RPMI7951 (cell line): ENCODE measurements at places on chromosomes 3 and 15. TPM values are rescaled to one million over a fixed set of nuclear protein-coding genes. Genes with fewer than 3 reads are reported as not detected.

DNA sequence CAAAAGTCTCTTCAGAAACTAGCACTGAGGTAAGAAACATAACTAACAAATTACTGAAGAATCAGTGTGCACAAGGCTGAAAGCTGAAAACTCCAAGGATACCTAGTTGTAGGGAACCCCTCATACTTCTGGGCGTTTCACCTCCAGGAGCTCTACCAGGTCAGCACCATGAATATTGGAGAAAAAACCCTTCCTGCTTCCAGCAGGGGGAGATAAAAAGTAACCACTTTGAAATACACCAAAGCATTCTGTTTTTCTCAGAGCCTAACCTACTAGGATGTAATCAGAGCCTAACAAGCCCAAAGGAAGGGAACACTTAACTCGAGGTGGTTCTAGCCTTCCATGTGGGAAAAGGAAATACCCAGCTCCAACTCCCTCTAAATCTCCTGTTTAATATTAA is 175.8 kb upstream of the MME start:
- DNase-seq: peak; percentile 37

- DNase-seq: no peak
Measured at GRCh38 chr3:171591070-171591469, 130.9 kb upstream of the TNIK start.

- DNase-seq: no peak
Measured at GRCh38 chr15:25930931-25931330, 67.8 kb upstream of the ATP10A start.

C3orf70 gene
- total RNA-seq: 8.2 and 8.4 TPM in 2 replicates

SNX33 gene
- 7.1 and 8.1 TPM in 2 replicates for total RNA-seq

- DNase-seq: no peak
Measured at GRCh38 chr15:75779504-75779903, 63.7 kb upstream of the UBE2Q2 start.

DNA sequence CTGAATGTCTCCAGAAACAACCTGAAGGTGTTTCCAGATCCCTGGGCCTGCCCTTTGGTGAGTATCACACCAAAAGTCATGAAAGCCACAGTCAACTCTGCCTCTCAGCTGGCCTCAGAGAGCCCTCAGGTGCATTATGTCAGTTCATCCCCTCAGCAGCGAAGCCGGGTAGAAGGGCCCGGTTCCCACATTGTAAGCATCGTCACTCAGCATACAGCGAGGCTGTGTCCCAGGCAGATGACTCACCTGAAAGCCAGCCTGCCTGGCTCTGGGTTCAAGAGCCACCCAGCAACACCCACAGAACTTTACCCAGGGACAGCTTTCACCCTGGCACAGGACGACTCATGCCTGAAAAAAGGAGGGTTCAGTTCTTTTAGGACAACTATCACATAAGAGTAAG is 91.6 kb downstream of the LRRK1 start:
- DNase-seq: no peak

DNA sequence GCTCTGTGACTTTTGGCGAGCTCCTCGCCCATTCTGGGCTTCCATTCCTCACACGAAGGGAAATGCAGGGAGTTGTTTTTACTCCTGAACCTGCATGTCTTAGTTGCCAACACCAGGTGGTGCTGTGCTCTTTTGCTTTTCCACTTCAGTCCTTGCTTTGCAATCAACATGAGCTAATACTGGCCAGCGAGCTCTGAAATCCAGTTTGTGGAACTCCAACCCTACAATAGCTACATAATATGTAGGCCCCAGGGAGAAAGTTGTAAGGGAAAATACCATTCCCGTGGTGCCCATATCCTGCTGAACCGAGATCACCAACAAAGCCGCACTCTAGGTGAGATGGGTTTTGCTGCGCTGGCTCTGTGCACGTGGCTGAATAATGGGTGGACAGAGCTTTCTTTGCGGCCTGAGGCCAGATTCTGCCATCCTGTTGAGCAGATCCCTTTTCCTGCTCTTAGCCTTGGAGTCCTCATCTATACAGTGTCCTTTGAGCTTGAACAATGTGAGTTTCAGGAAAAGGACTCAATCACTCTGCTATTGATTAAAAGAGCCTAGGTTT is 25.0 kb downstream of the LSM3 start:
- DNase-seq: peak; percentile 76

DNA sequence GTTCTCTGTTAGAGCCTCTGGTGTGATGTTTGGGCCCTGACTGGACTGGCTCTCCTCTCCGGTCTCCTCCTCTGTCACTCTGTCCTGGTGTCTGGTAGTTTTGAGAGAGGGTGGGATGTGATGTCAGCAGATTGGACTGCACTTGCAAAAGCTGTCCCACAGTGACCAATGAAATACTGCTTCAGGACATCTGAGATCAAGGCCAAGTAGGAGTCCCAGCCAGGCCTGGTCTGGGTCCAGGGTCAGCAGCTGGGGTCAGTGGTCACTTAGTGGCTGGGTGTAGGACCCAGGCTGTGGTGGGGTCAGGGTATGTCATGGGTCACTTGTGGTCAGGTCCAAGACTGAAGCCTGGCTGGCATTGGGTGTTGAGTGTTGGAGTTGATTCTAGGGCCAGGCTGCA is 20.9 kb downstream of the ALDH1L1 start:
- DNase-seq: no peak

DNA sequence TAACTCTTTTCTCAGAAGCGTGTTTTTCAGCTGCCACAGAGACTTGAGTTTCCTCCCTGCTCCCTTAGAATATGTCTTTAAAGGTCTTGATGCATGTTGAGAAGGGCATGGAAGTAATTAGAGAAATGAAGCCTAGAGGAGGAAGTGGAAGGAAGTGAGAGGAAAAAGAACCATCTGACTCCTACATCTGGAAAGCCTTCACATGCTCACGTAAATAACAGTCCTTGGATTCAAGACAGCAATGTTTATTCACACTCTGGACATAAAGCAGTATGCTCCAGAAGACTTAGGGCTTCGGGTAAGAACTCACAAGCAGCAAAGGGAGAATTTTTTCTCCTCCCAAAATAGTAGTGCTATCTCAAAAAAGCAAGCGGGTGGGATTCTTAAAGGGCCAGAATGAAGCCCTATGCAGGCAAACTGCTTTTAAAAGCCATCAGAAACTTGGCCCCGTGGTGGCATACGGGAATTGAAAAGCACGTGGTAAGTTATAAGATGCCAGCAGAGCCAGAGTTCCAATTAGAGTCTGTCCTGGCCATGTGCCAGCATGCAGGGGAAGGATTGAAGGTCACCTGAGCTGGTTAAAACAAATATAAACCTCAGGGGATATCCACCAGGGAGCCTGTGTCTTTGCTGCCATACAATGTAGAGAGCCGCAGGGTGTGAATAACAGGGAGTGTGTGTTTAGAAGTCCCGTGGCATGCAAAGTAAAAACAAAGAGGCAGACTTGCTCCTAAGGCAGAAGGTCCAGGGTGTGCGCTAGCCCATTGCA is 380.8 kb upstream of the NDN start:
- DNase-seq: no peak

ITIH1 gene
- not detected in 2 replicates for total RNA-seq

DNA sequence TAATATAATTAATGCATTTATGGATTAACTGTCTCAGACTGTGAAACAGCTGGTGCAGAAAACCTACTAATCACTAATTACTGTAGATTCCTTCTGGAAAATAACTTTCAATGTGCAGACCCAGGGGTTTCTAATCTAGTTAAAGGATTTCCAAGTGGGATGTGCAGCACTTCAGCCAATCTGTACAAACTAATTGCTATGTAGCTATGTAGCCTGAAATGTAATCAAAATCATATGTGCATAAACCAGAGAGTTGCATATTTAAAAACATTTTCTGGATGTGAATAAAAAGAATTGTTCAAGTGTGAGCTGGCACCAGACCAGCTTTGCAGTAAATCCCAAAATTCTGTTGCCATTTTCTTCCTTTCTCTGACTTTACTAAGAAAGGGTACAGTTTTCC is 127.5 kb upstream of the CD96 start:
- no peak for DNase-seq

DNA sequence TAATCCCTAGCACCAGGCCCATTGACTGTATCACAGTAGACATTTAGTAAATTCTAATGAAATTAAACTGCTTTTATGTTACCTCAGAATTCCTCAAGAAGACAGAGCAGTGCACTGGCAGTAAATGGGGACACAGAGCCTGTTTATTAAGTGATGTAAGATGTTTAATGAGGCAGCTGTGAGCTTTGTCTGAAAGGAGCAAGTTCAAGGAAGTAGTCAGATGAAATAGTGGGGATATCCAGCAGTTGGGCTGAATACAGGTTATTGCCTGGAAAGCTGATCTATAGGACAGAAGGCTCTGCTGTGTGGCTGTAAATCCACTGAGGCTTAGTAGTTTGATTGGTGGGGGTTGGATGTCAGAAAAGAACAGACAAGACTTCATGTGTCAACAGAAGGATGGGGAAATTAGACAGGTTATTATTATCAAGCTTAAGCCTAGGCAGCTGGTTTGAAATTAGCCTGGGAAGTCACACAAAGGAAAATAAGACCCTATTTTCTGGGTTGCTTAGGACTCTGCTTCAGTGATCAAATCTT is 62.2 kb downstream of the PFN2 start:
- no peak for DNase-seq

SH3GL3 gene
- total RNA-seq: 0.24 TPM in 1 of 2 replicates, not detected in the other
